Kasumi-1 (cell line): ENCODE measurements at places on chromosomes 3 and 15.

- peak; percentile 65 for DNase-seq
Observed at GRCh38 chr3:60932643-60933042, 318.6 kb downstream of the FHIT start.

DNA sequence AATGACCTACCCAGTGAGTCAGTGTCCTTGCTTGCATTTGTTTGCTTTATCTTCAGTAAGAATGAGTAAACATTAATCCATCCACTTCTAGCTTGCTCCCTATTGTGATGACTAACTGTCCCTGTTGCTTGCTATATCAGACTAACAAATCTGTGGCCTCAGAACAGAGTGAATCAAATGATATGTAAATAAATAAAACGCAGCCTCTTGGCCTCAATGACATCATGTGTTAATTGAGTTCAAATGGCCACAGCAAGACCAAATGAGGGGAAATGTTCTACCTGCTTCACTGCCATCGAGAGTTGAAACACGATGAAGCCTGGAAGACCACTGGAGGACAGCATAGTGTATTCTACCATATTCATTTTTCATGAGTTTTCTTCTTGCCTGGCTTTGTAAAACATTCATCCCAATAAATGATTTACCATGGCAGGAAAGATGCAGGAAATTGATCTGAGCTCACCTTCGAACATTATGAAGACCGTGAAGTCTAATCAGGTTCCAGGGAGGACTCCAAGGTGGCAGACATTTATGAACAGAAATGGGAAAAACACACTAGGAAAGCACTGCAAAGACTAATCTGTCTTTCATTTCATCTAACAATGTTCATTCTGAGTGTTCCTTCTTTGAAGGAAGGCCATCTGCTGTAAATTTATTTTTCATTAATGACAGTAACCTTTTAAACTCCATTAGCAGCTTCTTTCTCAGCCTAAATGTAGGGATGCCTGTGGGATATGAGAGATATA lies 1144.5 kb downstream of the TUSC7 start:
- DNase-seq: no peak

GRCh38 chr3:65356331-65357248 lies 668.8 kb upstream of the ADAMTS9 start:
- DNase-seq: no peak

DNA sequence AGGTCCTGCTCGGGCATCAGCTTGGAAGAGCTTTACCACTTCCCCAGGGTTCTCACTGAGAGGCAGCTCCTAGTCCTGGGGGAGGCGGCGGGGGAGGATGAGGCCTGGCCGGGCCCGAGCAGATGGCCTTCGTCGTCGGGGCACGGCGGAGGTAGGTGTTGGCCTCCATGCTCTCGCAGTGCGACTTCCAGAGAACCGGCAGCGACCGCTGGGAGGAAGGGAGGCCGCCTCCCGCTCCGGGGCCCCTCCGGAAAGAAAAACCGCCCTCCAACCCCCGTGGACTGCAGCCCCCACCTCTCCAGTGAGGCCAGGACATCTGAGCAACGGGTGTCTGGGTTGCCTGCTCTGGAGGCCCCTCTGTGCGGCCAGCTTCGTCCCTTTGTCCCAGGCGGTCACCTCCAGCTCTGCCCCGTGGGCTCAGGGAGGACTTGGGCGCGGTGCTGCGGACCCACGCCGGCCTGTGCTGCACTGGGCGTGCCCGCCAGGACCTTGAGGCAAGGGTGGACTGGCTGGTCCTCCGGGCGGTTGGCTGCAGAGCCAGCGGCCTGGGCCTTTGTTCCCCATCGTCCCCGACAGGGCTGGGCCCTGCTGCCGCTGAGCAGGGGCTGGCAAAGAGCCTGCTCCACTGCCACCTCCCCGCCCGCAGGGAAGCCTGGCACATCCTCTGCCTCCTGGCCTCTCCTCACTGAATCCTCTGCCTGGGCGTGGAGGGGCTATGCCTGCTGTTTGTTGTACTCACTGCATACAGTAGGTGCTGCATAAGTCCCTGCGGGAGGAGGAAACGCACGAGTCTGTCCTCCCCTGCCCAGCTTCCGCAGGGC lies 13.6 kb upstream of the GP9 start:
- no peak for DNase-seq

DNA sequence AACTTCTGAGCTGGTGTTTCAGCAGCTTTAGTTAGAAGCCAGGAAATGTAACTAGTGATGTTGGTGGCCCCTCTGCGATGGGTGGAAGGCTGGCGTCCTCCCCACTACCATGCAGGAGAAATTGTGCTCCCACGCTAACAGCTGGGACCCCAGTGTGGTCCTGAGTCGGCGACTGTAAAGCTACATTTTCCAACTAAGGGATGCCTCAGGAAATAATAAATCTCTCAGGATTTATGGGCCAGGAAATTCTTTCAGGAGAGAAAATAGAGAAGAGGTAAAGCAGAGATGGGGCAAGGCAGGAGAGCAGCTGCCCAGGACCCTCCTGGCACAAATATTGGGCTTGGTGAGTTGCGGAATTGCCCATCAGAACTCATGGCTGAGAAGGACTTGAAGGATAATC lies 186.9 kb downstream of the OPA1 start:
- DNase-seq: no peak

DNA sequence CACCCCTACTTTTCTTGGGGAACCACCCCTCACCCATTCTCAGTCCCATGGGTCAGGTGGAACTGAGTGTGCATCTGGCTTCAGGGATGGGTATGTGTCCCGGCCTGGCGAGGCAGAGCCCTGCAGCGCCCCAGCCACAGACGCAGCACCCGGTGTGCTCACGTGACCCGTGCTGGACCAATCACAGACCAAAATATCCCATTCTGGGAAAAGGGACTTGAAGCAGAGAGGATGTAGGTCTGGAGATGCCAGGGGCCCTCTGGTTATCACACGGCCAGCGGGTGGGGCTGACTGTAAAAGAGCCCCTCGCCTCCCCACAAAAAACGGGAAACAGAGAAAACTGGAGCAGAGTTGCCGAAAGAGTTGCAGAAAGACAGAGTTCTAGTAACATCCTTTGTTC lies 138.0 kb upstream of the RAD18 start:
- no peak for DNase-seq

- DNase-seq: no peak
Observed at GRCh38 chr3:59818033-59818918, 768.5 kb upstream of the CFAP20DC start.

DNA sequence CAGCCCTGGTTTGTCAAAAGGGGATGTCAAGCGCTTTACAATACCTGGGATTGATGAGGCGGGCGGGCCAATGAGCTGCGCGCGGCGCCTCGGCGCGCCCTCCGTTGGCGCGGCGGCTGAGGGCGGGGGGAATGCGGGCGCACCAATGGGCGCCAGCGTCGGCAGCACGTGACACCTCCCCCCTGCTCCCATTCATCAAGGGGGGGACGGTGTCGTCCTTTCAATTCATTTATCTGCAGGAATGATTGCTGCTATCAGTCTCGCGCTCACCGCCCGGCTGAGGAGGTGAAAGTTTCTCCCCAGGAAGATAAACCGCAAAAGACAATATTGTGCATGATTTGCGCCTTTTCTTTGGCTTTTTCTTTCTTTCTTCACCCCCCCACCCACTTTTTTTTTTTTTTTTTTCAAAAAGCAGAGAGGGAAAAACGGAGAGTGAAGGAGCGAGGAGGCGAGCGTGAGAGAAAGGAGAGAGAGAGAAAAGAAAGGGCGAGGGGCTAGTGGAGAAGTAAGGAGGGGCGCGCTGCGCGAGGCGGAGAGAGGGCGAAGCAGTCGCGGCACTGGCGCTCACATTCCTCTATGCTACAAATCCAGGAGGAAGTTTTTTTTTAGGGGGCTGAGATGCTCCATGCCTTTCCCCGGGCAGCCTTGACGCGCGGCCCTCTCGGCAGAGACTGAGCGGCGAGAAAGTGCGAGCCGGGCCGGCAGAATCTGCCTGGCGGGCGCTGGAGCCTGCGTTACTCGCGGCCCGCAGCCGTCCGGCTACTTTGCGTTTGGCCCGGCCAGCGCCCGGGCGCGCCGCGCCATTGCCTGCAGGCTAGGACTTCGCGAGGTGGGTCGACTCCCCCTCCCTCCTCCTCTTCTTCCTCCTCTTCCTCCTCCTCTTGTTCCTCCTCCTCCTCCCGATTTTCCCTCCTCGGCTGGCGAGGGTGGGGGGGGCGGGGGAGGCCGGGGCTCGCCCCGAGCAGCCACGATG lies at the start of gene ZIC1:
ZIC1 (plus strand) TSS at position 223 of the 973 bp plus-strand sequence; CDS start at position 971, 748 bp downstream.
- DNase-seq: no peak

GRCh38 chr3:87358066-87358465 lies 81.7 kb upstream of the POU1F1 start:
- DNase-seq: no peak

GRCh38 chr3:100631236-100631635 lies 21.8 kb downstream of the ADGRG7 start:
- DNase-seq: no peak

GRCh38 chr3:138498991-138499390 lies 64.6 kb downstream of the ESYT3 start:
- no peak for DNase-seq

DNA sequence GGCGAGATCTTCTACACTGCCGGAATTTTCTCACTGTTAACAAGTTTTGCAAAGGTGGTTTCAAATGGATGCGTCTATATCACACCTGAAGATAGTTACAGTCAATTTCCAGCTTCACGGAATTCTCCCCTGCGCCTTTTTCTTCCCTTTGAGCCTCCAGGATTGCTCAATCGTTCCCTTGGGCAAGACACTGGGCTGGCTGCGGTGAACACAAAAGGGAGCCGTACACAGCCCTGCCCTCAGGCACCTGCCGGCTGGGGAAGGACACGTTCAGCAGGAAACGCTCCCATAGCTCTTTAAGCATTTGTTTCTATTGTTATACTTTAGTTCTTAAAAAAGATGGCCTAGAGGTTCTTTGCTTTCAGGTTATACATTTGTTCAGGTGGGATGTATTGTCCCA lies 85.7 kb downstream of the C3orf70 start:
- DNase-seq: no peak

DNA sequence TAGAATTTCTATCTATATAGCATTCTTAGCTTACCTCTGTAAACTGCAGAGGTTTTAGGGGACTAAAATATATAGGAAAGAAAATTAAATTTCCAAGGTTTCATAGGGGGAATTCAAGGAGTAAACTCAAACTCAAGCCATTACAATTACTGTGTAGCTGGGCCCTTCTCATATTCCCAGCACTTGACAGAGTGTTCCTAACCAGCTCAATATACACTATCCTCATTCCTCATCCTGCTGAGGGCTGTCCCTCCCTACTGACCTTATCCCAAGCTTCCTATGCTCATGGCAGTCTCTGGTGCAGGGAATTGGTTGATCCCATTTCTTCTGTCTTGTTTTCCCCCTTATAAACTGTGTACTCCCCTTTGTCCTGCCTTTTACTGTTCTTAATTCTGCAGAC lies 33.9 kb downstream of the NXPE3 start:
- DNase-seq: no peak

DNA sequence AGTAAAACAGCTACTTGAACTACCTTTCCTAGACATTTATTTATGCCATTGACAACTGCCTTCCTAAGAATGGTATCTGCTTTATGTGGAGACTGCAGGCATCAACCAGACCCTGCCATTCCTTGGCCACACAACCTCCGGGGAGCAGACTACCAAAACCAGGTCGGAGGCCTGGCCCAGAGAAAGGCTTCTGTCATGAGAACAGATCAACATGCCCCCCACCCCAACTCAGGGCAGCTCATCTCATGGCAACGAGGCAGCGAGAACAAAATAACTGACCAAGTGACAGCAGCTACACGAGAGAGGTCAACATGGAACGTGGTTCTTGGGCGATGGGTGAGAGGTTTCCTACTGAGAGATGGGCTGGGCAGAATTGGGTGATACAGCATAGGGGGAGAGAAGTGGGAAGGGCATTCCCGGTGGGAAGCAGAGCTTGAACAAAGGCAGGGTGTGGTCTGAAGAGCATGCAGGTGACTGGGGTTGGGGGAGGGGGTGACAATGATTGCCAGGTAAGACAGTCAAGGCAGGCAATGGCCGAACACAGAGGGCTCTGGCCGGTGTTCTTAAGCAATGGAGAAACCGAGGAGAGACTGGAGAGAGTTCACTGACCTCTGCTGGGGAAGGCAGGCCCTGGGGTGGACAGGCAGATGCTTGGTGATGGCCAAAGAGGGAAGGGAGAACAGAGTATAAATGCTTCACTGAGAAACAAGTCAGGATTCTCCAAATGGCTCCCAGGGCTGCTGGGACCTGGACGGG lies 33.9 kb downstream of the CCDC12 start:
- no peak for DNase-seq

DNA sequence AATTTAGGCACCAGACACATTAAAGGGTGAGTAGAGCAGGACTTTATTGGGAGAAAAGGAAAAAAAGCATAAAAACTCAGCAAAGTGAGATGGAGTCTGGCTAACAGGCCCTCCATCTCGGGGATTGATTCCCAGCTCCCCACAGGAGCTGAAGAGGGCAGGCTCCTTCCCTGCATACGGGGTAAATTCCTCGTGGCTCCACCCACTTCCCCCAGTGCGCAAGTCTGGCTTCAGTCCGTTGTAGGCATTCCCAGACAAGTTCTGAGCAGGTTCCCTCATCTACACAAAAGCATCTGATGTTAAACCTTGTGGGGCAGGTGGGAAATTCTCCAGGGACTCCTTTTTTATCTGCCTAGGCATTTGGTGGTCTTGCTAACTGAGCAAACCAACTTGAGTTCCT lies 722.6 kb downstream of the ZNF385D start:
- DNase-seq: no peak

GRCh38 chr3:44984335-44984734 lies 8.3 kb downstream of the EXOSC7 start:
- peak; percentile 16 for DNase-seq

GRCh38 chr15:95027981-95028380 lies 796.6 kb downstream of the MCTP2 start:
- no peak for DNase-seq

DNA sequence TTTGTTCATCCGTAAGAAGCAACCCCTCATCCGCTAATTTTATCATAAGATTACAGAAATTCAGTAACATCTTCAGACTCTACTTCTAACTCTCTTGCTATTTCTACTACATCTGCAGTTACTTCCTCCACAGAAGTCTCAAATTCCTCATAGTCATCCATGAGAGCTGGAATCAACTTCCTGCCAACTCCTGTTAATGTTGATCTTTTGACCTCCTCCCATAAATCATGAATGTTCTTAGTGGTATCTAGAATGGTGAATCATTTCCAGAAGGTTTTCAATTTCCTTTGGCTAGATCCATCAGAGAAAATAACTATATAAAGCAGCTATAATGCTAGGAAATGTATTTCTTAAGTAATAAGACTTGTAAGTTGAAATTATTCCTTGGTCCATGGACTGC lies 115.1 kb downstream of the TAFA4 start:
- no peak for DNase-seq

DNA sequence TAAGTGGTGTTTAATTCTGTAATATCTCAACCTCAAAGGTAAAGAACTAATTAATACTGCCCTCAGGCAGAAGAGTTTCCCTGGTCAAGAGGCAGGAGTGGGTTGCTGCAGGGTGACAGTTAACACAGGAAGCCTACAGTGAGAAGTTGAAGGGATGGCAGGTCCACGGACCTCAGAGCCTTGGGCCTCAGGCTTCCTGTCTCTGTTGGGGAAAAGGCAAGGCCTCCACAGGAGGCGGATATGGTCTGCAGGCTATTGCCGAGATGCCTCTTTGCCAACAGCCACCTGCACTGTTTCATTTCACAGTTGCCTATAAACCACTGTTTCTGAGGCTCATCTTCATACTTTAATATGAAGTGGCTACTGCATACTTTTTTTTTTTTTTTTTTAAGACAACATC lies 33.3 kb upstream of the RPN1 start:
- DNase-seq: peak; percentile 79
